ENCODE measurements at places on chromosomes 6 and 20.

DNA sequence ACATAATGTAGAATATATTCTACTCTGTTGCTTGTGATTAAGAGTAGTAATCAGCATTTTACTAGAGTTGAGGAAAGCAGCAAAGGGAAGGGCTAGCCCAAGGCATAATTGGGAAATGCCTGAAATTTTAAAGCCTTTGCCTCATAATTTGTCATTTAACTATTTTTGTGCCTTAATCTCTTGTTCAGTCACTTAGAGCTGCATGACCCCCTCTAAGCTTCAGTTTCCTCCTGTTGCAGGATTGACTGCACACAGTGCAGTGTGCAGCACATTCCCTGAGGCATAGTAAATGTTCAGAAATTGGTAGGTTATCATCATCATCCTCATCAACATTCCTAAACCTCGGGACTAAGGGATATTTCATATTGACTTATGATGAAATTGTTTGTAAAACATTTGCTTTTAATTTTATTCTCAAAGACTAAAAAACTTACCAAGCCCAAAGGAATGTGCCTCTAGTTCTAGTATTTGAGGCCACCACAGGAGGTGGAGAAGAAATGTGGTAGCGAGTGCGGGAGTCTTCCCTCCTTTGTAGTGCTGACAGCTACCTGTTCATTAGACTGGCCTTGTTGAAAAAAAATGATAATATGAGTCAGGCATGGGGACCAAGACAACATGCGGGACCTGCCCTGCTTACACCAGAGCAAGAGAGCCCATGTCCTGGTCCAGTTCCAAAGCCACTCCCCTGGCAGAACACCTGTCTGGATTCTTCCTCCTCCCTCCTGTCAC, 14.8 kb upstream of the TENT5A start:
- no peak for DNase-seq

GRCh38 chr20:45927071-45927878, 7.2 kb upstream of the PCIF1 start:
- no peak for DNase-seq

- DNase-seq: no peak
Measured at GRCh38 chr6:118288355-118289124, 259.6 kb upstream of the PLN start.

DNA sequence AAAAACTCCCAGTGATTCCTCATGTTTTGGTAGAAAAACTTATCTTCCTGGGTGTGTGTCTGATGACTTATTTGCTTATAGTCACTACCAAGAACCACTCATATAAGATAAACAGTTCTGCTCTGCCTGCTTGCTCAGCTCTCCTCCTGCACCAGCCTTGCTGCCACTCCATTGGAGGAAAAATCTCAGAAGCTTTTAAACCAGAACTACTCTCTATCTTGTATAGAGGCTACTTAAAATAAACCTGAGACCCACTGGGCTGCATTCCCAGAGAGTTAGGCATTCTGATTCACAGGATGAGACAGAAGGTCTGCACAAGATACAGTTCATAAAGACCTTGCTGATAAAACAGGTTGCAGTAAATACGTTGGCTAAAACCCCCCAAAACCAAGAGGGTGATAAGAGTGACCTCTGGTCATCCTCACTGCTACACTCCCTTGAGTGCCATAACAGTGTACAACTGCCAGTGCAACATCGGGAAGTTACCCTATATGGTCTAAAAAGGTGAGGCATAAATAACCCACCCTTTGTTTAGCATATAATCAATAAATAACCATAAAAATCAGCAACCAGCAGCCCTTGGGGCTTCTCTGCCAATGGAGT, 728.3 kb downstream of the EPHA7 start:
- no peak for DNase-seq

- no peak for DNase-seq
Measured at GRCh38 chr6:2663123-2663522, 87.6 kb downstream of the MYLK4 start.

DNA sequence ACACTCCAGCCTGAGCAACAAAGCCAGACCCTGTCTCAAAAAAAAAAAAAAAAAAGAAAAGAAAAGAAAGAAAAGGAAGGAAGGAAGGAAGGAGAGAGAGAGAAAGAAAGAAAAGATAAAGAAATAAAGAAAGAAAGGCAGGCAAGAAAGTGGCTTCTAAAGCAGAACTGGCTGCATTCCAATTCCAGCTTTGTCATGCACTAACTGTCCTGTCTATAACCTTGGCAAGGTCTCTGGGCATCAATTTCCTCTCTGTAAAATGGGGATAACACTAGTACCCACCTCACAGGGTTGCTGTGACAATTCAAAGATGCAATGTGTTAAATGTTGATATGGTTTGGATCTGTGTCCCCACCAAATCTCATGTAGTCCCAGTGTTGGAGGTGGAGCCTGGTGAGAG, 28.0 kb downstream of the RING1 start:
- no peak for DNase-seq

- no peak for DNase-seq
Measured at GRCh38 chr6:27617700-27618689, 145.1 kb upstream of the ZNF184 start.

DNA sequence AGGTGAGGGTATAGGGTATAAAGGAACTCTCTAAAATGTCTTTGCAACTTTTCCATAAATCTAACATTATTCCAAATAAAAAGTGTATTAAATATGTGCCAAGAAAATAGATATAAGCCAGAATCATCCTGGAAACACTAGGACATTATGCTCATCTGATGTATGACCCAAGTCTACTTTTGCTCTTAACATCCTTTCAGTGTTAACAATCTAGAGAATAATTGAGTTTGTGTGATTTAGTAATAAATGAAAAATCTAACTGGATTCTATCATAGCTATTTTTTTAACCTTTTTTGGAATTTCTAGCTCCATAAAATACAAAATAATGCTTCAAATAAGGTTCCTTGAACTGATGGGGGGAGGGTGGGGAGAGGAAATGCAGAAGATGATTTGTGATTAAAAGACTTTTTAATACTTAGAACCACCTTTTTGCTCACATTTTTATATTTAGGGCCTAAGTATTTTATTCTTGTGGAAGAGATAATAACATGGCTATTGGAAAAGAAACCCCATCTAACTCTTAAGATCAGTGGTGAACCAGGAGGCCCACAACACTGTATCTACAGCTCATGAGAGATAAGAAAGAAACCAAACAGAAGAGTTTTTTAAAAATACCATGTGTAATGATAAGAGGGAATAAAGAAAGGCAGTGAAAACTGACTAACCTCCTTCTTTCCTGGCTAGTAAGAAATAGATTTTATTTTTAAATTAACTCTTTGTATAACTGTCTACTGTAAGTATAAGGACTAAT, 68.5 kb downstream of the PDSS2 start:
- no peak for DNase-seq

- no peak for DNase-seq
Measured at GRCh38 chr6:40077736-40078135, 143.5 kb upstream of the MOCS1 start.

GRCh38 chr6:158798311-158798710, 20.9 kb downstream of the EZR start:
- DNase-seq: no peak

DNA sequence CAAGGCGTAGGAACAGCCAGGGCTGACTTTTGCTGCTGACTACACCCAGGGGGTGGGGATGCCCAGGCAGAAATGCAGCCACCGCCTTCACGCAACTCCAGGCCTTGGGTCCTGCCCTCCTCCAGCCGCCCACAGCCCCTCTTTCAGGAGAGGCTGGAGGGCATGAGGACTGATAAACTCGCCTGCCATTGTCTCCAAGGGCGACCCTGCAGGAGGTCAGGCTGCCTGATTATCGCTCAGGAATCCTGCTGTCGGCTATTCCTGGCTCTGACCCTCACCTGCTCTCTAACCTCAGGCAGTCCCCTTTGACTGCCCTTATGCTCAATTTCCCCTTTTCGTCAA, 62.0 kb upstream of the HDDC2 start:
- DNase-seq: no peak

GRCh38 chr20:40441771-40442170, 247.3 kb downstream of the MAFB start:
- DNase-seq: no peak

Measured in stromal cell of bone marrow (primary cell).